Effector CD4-positive, alpha-beta T cell (primary cell): ENCODE measurements at places on chromosomes 3 and 15.

GRCh38 chr3:53282581-53282980 is 26.8 kb upstream of the TKT start:
- no peak for DNase-seq

DNA sequence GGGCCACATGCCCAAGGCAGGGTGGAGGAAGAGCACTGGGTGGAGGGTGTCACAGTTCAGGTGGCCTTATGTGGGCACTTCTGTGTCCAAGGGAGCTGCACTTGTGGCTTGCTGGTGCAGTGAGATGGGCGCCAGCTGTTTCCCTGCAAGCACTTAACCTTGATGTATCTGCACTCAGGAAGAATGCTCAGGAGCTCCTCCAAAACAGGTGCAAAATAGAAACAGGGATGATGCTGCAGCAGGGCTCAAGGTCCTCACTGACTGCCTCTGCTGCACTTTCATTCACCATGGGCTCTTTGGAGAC is 151.3 kb downstream of the CADPS start:
- DNase-seq: no peak

GRCh38 chr3:105821433-105821832 is 47.4 kb downstream of the CBLB start:
- no peak for DNase-seq

GRCh38 chr3:119329551-119329950 is 35.4 kb downstream of the ARHGAP31 start:
- no peak for DNase-seq

DNA sequence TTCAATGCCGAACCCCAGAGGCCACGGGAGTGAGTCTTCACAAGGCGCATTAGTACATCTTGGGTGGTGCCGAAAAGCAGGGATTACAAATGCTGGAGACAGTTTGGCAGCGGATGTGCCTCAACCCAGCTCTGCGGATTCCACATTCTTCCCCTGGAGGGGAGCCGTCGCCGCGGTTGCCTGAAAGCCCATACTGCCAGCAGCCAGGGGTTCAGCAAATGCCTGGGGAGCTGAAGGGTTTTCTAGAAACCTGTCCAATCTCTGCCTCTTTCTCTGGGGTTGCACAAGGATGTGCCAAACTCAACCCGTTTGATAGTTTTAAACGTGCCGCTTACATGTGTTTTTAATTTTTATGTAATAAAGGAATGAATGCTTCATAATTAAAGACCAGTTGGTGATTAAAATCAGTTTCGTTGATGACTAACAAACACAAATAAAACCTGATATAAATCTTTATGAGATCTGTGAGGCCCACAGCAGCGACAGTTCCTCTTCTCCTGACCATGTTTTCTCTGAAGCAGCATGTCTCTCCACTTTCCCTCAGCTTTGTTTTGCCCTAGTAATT is 74.6 kb upstream of the LEKR1 start:
- no peak for DNase-seq

DNA sequence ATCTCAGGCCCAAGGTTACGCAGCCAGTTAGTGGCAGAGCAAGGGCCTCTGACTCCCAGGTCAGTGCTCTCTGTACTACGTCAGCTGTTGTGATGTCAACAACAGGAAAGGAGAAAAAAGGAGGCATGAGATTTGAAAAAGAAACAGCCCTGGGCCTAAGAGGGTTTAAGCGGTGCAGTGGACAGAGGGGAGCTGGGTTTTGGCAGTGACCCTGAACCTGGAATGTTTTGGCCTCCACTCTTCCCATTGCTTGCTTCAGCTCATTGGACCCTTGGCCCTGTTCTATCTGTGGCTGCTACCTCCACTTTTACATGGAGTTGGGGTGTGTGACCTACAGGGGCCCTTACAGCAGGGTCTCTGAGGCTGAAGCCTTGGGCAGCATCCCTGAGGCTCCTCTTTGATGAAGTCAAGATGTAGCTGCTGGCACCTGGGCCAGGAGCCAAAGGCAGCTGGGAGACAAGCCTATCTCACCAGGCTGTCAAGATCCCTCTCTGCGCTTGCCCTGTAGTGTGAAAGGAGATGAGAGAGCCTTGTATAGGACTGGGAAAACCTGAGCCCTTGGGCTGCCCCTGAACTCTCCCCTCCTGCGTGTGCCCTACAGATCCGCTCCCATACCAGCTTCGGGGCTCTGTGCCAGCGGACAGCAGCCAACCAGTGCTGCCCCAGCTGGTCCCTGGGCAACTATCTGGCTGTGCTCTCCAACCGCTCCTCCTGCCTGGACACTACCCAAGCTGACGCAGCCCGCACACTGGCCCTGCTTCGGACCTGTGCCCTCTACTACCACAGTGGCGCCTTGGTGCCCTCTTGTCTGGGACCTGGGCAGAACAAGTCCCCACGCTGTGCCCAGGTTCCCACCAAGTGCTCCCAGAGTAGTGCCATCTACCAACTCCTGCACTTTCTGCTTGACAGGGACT is 8.7 kb downstream of the DISP2 start:
- DNase-seq: no peak

GRCh38 chr3:18092726-18093125 is 332.4 kb downstream of the SATB1 start:
- no peak for DNase-seq

DNA sequence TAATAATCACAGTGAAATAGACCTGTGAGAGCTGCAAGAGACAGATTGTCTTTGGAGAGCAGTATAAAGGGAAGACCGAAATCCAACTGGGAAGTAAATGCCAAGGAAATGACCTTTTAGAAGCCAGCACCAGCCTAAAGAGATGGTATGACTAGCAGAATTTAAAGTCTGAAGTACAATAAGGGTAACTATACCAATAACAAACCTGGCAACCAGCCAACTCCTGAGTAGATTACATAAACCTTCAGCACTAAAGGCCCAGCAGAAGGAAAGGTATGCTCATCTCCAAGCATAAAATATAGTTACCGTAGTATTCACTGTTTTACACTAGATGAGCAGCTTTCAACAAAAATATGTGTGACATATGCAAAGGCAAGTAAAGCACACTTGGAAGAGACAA is 155.1 kb upstream of the SATB1 start:
- no peak for DNase-seq

- no peak for DNase-seq
These were observed 393.3 kb downstream of the GRM7 start for GRCh38 chr3:7254251-7254650.

- no peak for DNase-seq
These were observed 314.0 kb downstream of the ERC2 start for GRCh38 chr3:56154297-56154696.

- DNase-seq: peak; percentile 40
These were observed 5.4 kb upstream of the SENP7 start for GRCh38 chr3:101518421-101518871.

DNA sequence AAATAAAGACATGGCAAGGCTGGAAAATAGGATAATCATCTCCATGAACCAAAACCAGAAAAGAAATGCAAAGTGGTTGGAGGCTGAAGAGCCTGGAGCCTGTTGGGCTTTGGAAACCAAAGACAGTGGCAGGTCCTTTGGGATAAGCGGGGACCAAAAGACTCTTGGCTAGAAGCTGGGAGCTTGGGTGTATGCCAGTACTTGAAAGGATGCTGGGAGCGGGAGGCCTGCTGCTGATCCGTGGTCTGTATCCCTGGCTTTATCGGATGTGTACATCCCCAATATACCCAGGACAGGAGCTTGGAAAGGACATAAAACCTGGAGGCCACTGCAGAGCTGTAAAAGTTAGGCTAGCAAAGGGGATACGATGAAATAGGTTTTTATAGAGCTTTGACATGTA is 1.3 kb upstream of the CHRNB4 start:
- no peak for DNase-seq

DNA sequence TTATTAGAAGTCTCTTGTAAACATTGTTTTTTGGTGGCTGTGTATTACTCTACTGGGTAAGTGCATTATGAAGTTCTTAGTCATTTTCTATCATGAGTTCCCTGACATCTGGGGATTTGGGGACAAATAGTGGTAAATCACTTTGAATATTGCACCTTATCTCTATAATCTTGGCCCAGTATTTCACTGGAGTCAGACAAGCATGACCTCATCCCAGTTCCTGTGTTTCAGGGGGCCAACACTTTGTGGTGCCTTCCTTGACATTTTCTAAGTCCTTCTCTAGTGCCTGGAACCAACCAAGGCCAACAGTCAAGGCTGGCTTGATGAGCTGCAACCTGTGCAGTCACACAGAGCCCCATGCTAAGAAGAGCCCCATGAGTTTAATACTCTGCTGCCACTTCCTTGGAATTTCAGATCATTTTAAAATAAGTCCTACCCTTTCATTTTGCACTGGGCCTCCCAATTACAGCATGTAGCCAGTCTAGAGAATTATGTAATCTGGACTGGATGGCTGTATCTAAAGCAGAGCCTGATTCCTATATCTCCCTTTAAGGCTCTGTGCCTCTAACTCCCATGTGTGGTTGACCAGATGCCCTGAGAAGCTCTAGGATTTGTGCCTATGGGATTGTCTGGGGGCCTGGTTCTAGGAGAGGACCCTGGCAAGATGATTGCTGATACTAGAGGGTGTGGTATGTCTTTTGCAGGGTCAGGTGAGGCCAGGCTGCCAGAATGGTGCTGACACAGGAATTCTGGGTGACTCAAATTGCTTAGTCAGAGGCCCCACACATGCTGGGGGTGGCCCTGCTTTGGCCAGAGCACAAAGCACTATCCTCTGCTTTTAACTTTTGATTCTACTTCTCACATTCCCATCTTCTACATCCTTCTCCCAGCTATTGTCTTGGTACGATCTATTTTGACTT is 319.6 kb upstream of the TBC1D5 start:
- no peak for DNase-seq

DNA sequence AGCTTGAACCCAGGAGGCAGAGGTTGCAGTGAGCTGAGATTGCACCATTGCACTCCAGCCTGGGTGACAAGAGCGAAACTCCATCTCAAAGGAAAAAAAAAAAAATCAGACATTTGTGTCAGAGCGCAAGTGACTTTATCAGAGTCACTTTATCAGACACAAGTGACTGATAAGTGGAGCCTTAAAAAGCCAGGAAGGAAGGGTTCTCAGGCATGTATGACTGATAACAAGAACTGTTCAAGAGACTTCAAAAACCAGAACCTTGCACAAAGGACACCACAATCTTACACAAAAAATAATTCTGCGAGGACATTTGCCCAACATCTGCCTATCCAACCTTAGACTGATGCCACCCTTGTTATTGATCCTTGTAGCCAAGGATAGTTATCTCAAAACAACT is 13.3 kb upstream of the CFAP44 start:
- no peak for DNase-seq

GRCh38 chr3:70276901-70277300 is 35.5 kb downstream of the MDFIC2 start:
- DNase-seq: no peak

GRCh38 chr15:91306144-91306543 is 206.1 kb downstream of the SV2B start:
- no peak for DNase-seq

DNA sequence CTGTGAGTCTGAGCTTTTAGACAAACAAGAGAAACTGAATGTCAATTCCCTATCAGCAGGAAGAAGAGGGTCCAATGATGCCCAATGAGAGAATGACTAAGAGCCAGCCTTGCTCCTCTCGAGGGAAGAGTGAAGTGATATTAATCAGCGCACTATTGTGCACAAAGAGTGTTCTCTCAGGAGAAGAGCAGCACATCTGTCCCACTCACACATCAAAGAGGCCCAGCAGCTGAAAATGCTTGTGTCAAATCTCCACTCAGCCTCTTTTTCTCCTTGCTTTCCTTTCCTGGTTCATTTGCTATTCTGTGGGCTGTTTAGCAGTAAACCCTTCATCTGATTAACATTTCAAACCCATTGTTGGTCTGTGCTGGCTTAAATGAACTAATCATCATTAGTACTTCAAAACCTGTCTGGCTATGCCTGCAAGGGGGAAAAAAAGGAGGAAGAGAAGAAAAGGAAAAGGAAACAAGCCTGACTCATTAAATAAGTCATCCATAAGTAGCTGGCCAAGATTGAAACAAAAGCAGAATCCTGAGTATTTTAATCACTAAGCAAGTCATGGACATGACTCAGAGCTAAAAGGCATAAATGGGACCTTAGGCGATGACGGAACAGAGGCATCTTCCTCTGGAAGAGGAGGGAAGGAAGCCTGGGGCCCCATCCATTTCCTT is 912.7 kb downstream of the TUSC7 start:
- DNase-seq: no peak

- DNase-seq: no peak
These were observed 330.7 kb upstream of the SLCO3A1 start for GRCh38 chr15:91522605-91523332.

DNA sequence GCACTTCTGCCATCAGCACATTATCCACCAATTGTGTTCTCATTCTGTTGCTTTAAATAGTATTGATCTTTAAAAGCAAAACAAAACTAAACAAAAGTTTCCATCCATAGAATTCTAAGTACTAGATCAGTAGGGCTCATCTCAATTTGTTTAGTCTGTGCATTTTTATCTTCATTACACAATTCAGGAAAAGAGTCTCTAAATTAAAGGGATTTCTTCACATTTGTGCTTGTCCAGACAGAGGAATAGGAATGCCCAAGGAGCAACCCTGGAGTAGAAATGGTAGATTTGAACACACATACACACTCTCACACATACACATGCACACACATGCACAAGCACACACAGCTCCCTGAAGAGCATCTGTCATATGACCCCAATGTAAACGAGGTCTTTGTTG is 21.4 kb downstream of the LMCD1 start:
- DNase-seq: no peak

DNA sequence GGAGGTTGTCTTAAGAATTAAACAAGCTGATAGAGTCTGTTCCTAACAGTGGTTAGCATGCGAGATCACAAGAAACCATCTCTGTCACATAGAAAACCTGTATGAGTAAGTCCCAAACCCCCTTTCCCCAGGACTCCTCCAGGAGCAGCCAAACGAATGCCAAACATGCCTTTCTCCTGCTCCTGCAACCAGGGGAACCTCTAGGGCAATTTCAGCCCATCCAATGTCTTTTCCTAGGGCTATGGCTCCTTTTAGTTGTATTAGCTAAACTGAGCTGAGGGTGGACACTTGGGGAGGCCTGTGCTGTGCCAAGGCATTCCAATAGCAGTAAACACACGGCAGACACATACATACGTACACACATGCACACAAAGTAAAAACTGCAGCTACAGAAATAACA is 36.5 kb upstream of the TIMP4 start:
- DNase-seq: no peak

DNA sequence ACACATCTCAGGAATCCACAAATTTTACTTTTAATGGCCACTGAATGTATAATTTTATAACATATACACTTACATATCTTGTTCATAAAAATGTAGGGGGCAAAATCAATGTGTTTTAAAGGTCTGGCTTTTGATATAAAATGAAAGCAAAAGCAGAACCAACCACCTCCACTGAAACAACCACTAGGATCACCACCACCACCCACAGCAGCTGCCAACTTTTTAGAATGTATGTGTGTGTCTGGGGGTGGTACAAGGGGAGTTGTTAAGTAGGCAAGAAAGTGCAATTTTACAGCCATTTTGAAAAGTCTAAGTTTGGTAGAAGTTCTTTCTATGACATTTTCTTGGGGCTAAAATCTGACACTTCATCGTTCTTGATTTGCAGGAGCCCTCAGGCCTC is 44.0 kb downstream of the OTOL1 start:
- DNase-seq: no peak
